T-helper 22 cell (primary cell): ENCODE measurements at places on chromosomes 5 and 9.

GRCh38 chr5:160198841-160199409 lies 30.4 kb upstream of the FABP6 start:
- DNase-seq, result no peak

DNA sequence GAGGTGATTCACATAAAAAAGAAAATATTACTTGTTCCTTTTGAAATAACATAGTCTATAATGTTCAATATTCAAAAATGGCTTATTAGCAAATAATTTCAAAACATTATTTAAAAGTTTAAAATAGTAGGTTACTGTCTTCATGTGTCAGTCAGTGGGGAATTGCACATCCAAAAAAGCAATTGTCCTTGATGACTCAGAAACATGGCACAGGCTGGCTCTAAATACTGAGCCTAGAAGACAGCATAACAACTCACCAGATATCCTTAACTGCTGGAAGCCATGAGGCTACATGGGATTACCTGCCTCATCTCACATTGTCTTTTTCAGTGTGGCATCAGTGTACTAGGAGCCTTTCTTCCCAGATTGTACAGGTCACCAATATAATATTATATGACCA lies 439.5 kb upstream of the RGMB start:
- DNase-seq, result no peak

DNA sequence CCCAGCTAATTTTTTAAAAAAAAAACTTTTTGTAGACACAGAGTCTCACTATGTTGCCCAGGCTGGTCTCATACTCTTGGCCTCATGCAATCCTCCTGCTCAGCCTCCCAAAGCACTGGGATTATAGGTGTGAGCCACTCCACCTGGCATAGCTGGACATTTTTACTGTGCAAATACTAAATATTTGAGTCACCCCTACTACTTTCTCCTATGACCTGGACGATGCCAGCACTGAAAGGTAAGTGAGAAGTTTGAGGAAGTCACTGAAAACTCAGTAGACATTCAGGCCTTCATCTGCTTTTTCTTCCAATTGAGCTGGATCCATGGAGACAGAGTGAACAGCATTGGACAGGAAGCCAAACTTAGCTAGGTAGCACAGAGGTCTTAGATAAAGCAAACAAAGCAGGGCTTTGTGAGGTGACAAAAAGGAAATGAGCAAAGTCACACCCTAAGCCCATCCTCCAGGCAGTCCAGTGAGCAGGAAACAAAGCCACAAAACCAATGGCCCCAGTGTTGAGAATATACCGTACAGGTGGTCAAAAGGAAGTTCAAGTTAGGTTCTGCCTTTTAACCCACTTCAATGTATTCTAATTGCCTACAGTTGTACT lies 192.6 kb upstream of the RASA1 start:
- DNase-seq, result no peak

DNA sequence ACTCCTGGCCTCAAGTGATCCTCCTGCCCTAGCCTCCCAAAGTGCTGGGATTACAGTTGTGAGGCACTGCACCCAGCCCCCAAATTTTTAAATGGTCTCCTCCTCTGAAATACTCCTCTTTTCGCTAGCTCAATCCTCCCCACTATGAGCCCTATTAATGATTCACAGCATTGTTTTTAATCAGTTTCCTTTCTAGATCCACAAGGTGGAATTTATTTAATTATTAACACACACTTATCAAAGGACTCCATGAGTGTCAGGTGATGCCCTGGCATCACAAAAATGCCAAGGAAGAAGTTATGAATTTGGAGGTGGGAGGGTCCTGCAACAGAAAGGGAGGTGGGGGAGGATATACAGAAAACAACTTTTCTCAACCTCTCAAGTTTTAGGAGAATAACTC lies 806.5 kb downstream of the PRELID2 start:
- DNase-seq, result no peak

DNA sequence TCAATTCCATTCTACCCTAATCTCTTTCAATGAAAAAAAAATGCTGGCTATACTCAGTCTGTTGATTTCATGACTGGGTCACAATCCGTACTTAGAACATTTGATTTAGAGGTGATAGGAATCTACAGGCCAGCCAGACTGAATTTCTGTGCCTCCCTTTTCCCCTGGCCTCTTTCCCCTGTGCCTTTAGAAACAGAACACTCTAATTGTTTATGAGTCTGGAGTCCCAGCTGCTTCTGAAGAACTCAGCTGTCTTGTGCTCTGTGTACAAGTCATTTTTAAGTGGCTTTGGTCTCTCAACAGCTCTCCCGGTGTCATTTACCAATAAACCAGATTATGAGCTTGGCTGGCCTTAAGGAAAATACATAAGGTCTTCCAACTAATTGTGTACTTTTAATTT lies 94.1 kb upstream of the ITGA2 start:
- DNase-seq, result no peak

- DNase-seq, result no peak
These were observed 17.7 kb downstream of the MARVELD2 start for GRCh38 chr5:69432412-69433206.
